ENCODE measurements at places on chromosomes 5 and 9. TPM values are rescaled to one million over a fixed set of nuclear protein-coding genes. Genes with fewer than 3 reads are reported as not detected.

GRCh38 chr9:113808391-113809358 is 67.4 kb upstream of the ZNF618 start:
- DNase-seq, result no peak

DNA sequence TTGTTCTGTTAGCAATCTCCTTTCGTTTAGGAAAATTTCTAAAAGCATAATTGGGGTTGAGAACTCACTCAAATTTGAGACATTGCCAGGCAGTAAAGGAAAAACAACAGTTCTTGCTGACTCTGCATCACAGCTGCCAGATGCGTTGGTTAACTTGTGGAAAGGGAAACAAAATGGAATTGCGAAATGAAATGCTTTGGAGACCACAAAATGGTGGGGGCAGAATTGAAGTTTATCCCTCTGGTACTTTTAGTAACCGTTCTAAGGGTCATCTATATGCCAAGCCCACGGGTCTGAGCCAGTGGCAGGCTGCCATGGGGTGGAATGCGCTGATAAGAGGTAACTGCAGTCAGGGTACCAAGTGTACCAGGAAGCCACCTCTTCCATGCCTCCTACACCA is 28.6 kb upstream of the SELENOP start:
- no peak for DNase-seq

The C5orf34 gene
- 11.0 TPM for total RNA-seq

The CNTLN gene
- 1.5 TPM for total RNA-seq

DNA sequence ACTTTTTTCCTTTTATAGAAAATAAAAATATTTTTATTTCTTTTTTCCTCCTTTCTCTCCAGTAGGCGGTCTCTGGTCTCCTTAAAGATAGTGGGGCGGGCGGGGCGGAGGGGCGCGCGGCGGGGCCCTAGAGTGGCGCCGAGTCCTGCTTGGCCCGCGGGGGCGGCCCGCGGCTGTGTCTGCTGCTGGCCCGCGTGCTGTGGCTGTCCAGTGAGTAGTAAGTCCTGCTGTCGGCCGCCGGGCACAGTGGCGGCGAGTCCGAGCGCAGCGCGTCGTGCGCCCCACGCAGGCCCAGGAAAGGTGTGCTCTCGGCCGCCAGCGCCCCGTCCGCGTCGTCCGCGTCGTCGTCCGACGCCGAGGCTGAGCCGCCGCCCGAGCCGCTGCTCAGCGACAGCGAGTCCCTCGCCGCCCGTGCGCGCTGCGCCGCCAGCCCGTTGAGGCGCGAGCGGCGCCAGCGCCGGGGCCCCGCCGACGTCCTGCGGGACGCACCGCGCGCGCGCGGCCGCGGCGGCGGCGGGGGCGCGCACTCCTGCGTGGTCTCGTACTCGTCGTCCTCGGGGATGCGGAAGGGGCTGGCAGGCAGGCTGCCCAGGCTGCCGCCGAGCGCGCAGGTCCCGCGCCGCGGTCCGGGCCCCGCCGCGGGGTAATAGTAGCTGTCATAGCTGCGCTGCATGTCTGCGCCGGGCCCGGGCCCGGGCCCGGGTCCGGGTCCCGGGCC is 52.3 kb downstream of the PSD2 start:
- peak; percentile 64 for DNase-seq

GRCh38 chr5:157566902-157567489 is 8.6 kb downstream of the ADAM19 start:
- DNase-seq, result no peak

DNA sequence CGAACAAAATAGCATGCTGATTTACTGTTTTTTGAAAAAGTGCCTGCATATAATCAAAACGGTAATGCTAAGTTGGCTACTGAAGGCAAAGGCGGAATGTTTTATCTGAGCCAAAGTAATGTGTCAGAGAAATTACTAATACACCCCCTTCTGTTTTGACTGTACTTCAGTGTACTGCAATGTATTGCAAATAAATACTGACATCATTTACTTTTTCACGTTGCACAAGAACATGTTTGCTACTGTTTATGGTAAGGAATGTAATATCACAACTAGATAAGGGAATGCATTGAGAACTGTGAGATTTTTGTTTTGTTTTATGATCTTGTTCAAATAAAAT is 813 bp upstream of the AGTPBP1 start:
- no peak for DNase-seq

- no peak for DNase-seq
These were observed 7.1 kb upstream of the FAF2 start for GRCh38 chr5:176440927-176441706.

The QRFP gene
- total RNA-seq, result not detected

DNA sequence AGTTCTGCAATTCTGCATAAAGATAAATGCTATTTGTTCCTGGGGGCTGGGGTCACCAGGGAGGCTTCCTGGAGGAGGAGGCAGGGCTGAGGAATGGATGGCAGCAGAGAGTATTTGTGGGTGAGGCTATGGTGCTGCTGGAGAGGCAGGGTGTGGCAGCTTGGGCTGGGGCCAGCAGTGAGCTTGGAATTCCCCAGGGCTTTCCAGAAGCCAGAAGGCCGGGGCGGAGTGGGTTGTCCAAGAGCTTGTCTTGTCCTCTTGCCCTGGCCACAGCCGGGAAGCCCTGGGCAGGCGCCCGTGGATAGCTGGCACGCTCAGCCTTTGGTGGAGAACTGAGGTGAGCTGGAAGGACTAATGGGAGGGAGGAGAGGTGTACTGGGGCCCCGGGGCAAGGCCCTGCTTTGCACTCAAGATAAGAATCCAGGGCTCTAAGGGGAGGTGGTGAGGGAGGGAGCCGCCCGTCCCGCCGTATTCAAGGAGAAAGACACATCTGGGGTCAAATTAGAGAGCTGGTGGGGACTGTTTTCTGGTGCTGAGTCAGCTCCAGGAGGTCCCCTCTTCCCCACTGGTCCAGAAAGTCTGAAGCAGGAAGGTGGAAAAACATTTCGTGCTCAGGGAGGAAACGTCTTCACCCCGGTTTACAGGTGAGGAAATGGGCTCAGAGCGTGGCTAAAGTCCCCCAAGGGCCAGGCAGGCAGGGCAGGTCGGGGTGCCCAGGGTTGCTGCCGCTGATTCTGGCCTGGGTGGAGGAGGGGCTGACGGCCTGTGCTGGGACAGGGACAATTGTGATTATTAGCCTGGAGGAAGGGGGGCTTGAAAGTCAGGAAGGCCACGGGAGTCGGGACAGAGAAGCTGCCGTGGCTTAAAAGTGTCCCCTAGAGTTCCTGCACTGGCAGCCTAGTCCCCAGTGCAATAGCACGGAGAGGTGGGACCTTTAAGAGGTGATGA is 26.9 kb upstream of the CNOT6 start:
- no peak for DNase-seq

DNA sequence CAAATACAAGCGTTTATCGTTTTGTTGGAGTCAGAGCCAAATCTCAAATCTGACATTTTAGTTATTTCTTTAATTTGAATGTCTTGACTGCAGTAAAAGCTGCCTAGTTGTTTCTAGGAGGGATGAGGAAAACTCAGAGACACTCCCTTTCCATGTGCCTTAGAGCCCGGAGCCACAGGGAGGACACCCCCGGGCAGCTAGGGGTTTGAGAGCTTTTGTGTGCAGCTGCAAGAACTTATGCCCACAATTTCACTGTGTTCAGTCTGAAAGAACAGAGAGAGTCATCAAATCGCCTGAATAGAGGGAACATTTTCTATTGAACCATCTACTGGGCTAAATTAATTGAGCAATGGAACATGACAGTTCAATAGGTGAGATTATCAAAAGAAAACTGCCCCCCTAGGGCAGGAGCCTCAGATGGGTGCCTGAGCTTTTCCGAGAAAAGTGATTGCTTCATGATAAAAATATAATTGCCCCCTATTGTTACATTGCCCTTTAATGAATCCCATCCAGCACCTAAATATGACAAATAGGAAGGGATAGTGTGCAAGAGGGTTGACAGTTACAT is 709.3 kb upstream of the RGMB start:
- DNase-seq, result no peak

The RORB gene
- not detected for total RNA-seq

The KCNN2 gene
- total RNA-seq, result not detected

The SPINK4 gene
- total RNA-seq, result not detected

DNA sequence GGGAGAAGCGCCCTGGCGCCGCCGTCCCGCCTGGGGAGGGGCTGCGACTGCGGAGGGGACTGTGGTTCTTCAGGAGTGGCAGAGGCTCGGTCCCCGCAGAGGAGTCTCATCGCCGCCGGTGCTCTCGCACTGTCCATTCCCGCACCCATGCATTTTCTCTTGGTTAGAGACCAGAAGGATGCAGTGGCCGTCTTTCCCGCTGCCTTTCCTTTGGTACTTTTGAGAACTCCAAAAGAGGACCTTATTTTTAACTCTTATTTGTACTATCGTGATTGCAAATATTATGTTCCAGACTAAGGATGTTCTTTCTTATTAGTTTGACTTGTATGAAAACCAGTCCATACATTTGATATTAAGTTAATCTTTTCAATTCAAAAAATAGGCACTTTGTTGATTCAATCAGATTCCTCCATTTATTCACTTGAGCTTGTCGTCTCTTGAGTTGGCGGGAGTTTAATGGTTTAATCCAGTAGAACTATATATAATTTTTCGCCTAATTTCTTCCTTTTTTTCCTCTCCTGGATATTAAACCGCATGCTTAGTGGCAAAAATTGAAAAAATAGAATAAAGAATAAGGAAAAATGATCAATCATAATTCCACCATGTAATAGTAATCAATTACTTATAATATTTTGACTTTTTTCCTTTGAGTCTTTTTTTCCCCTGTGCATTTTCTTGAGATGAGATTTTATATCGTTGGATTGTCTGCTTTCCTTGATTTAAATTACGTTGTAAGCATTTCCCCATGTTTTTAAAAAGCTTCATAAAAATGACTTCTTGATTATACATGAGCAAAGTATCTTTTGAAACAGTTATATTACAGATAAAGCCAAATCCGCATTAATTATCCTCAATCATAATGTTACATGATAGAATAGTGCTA is 861 bp downstream of the ZFYVE16 start:
- DNase-seq, result peak; percentile 46

The PHF24 gene
- total RNA-seq, result not detected

The PCDHGA2 gene
- not detected for total RNA-seq

The PCDHGC4 gene
- not detected for total RNA-seq

GRCh38 chr5:179411161-179411841 is 66.0 kb upstream of the ADAMTS2 start:
- no peak for DNase-seq

The SPINK6 gene
- not detected for total RNA-seq

DNA sequence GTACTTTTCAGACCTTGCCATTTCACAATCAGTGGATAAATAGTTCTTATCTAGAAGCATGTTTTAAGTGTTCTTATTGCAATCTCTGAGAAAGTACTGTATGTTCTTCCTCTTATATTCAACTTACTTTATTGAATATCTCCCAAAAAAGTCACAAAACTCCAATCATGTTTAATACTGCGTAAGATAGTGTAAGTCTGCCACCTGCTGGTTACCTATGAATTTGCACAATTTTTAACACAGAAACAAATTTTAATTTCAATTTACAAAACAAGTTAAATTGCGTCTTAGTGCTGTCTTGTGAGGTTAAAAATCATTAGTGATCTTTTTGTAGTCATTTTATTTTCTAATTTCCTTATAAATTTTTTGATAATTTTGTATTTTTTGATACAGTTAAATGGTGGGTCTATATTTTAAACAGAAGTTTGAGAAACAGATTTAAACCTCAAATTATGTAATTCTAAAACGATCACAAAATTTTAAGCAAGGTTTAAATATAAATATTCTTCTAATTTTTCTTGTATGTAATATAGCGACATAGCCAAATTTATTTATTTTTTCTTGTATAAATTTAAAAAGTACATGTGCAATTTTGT is 115.8 kb downstream of the EMB start:
- peak; percentile 37 for DNase-seq

DNA sequence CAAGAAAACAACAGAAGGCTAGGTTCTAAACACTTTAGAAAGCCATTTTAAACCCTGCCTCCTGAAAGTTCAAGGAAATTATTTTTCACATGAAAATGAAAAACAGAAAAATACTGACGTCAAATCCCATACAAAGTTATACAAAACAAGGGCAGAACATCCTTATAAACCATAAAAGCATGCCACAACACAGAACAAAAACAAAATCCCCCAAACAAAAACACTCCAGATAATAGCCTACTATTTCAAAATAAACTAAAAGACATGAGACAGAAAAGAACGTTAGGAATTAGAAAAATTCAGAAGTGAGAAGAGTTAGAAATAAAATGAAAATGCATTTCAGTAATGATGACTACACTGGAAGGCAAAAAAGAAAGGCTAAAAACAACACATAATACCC is 173.6 kb downstream of the DCP2 start:
- no peak for DNase-seq

DNA sequence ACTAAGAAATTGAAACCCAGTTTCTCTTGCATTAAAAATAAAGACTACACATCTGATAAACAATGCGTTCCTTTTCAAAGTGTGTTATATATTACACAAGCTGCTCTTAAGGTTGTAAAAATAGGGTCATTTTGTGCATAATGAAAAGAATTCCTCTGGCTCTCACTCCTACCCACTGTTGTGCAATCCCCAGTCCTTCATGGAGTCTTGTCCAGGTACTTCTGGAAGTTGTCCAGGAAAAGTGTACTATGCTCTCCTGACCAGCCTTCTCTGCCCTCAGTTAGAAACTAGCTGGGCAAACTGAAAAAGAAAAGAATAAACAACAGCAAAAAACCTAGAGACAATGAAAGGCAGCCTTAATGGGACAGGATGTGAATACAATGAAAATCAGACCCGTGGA is 345.5 kb upstream of the PAPPA start:
- no peak for DNase-seq

DNA sequence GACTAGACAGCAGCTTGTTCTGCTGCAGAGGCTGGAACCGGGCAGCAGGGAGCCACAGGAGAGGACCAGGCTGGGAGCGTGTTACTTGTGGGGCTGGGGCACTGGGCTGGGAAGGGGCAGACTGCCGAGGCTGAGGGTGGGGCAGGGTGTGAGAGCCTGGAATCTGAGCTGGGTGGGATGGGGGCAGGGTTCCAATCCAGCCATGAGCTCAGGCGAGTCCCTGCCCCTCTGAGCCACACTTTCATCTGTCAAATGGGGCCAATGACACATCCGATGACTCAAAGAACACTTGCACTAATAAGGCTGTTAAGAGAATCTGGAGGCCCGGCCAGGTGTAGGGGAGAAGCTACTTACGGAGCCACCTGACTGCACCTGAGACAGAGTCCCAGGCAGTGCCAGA is 18.7 kb upstream of the WDR38 start:
- no peak for DNase-seq

DNA sequence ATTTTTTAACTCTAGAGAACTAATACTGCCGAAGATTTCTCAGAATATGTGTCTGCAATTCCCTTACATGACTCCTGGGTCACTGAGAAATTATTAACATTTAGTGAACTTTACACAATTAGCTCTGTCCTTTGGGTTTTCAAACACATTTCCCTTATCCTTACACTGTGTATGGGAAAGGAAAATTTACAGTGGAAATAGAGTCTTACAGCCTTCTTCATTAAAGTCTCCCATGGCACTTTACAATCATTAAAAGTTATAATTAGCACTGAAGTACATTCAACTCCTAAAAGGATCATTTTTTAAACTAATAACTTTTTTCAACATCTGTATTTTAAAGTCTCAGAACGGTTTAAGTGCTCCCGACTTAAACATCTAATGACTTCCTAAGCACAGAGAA is 627.5 kb upstream of the TYRP1 start:
- no peak for DNase-seq

All from activated CD4-positive, alpha-beta T cell treated with anti-CD3 and anti-CD28 coated beads, Interleukin-2, amount 10 ng/mL, durations not matched to agents 7 days and 5 days (primary cell).